Fibroblast of skin of right quadriceps (primary cell): ENCODE measurements at places on chromosomes 12 and 14.

DNA sequence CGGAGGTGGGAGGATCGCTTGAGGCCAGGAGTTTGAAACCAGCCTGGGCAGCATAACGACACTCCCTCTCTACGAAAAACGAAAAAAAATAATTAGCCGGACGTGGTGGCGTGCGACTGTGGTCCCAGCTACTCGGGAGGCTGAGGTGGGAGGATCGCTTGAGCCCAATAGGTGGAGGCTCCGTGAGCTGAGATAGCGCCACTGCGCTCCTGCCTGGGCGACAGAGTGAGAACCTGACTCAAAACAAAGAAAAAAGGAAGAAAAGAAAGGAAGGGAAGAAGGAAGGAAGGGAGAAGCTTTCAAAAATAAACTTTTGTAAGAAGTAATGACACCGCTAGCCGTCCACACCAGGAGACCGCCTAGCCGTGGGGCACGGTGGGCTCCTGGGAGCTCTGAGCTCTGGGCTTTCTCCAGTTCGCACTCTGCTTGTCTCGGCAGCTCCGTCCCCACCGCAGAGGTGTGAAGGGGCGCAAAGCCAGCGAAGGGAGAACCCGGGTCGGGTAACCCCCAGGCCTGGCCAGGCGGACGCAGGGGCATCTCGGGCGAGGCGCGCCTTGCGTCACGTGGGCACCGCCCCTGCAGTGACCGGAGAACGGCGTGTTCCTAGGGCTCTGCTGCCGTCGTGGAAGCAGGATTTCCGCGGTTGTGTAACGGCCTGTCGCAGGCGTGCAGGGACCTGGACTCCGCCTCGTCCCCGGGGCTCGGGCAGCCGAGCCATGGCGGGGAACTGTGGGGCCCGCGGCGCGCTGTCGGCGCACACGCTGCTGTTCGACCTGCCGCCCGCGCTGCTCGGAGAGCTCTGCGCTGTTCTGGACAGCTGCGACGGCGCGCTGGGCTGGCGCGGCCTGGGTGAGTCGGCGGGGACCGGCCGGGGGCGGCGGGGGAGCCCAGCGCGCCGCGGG lies at the start of gene IRAK3:
TSS of gene IRAK3 (plus strand) at position 631 of the 902 bp plus-strand sequence. CDS start at position 717, 86 bp downstream.
- peak; percentile 32 for DNase-seq

DNA sequence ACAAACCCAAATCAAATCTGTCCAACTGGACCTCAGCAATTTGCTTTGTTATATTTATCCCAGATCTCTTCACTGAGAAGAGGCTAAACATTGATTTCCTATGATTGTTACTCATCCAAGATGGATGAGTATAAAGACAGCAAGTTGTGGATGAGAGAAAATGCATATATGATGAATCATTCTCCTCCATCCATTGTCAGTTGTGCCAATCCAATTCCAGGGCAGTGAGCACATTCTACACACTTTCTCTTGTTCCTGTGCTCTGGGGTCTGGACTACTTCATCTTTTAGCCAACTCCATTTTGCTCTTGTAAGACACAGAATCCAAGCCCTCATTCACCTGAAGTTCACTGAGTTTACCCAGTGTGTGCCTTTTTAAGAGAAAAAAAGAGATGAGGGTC lies 105.7 kb downstream of the GCH1 start:
- DNase-seq: peak; percentile 85

DNA sequence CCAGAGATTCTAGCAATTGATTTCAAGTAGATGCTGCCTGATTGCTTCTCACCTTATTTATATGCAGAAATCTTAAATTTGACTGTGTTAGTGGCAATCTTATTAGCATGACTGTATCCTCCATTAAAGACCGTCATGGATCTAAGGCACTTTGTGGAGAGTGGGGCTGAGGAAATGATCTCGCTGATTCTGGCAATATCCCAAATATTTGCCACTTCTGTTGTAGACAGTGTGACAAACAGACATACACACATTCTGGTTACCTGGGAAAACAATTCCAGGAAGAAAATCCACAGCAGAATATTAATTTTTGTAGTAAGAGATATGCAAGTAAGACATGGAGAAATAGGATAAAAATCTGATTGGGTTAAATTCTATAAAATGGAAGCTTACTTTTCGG lies 269.0 kb upstream of the G2E3 start:
- DNase-seq: no peak

- no peak for DNase-seq
Measured at GRCh38 chr14:74855945-74856344, 20.0 kb downstream of the PROX2 start.

- no peak for DNase-seq
Measured at GRCh38 chr14:71416392-71416791, 509.1 kb downstream of the PCNX1 start.

DNA sequence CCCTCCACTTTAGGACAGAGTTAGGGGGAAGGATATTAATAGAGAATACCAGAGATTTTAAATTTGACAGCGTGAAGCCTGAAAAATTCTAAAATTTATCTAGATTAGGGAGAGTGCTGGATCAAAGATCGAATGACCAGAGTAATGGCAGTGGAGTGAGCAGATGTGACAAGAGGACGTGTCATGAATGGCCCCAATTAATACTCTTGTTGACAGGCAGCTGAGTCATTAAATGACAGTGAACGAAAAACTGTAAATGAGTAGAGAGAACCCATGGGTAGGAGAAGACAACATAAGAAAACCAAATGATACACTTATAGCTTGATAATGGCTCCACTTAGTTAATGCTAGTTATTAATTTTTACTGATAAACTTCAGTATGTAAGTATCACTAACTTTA lies 73.9 kb upstream of the PLEKHA5 start:
- DNase-seq: no peak

DNA sequence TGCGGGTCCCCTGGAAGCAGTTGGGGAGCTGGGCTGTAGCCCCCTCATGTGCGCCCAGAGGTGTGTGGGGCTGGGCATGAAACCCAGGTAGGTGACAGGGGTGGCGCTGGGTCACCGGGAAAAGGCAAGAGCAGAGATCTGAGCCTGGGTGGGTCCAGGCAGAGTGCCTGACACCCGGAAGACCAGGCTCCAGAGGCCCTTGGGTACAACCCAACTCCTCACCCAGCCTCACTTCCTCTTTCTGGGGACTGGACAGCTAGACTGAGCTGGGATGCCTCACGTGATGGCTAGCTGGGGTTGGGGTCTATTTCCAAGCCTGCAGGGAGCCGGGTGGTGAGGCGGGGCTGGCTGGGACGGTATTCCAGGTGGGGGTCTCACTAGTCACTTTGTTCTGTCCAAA lies 16.3 kb upstream of the CYP46A1 start:
- DNase-seq: no peak

GRCh38 chr12:131035245-131035681 lies 81.6 kb downstream of the ADGRD1 start:
- DNase-seq: no peak

DNA sequence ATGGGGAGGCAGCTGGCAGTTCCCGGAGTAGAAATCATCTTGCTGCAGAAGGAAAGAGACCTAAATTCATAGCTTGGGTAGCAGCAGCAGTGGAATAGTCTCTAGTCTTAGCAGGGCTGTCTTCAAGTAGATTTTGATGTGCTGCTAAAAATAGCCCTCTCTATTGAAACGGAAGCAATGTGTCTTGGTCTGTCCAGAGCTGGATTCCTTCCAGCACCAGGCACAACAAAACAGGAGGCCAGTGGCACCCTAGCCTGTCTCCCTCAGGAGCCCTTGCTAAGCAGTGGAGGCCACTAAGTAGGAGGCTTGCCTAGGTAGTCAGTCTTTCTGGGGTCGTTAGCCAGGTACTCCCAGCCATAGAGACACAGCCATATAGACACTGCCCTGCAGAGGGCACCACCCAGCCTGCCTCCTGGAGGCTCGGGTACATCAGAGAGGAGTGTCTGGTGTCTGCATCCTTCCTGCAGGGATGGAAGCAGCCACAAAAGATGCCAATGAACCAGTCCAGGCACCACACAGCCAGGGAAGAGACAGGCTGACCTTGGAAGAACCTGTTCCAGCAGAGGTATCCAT lies 97.5 kb downstream of the CRACR2A start:
- peak; percentile 11 for DNase-seq

GRCh38 chr12:19003987-19004619 lies 125.4 kb upstream of the PLEKHA5 start:
- no peak for DNase-seq

- no peak for DNase-seq
Measured at GRCh38 chr12:95481072-95481471, 7.1 kb downstream of the METAP2 start.

DNA sequence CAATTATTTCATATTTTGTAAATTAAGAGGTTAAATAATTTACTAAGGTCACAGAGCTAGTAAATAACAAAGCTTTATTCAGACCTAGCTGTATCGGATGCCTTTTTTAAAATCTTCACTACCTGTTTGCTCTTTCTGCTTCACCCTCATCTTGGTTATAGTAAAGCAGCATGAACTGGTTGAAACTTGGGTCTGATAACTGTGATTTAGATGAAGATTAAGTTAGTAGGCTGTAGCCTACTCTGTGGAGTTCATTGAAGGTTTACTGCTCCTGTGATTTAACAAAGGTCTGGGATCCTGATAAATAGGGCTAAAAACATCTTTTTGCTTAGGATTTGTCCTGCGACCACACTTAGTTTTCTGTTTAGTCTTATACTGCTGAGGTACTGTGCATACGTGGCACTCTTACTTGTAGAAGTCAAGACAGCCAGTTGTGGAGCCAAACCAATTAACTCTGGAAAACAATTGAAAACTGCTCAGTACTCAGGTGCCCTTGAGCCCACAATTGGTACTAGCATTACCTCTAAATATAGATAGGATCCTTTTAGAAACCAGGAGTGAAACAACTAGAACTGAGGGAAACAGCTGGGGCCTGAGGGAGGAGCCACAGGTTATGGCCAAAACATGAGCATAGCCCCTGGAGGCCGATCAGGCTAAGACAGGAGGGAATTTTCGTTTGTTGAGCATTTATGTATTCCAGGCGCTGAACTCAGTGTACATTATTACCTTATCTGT lies 2.3 kb downstream of the SPATS2 start:
- peak; percentile 30 for DNase-seq

DNA sequence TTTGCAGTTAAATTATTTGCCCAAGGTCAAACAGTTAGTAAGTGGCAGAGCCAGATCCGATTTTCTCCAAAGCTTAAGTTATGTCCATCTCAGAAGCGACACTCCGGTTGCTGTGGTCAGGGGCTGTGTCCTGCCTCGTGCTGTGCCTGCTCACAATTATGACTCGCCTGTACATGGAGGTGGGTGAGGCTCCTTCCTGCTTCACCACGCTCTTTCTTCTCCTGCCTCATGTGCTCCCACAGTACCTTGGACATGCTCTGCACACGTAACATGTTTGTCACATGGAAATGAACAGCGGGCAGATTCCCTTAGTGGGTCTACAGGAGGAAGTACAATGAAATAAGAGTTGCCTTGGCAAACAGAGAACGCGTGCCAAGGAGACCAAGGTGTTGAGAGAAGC lies 62.2 kb upstream of the CCND2 start:
- DNase-seq: no peak

DNA sequence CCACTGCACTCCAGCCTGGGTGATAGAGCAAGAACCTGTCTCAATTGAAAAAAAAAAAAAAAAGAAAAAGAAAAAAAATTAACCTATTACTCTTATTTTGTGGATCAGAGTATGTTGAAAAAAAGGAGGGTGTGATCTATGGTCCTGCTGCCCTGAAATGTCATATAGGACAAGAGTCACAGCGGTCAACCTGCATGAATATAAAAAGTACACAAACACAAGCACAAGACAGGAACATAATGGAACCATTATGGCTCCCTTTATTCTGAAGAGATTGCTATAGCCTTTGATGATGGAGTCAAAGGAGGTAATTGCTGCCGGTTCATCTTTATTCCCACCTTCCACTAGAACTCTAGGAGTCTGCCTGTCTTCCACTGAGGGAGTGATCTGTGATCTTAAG lies 96.9 kb downstream of the NTN4 start:
- DNase-seq: no peak

- DNase-seq: peak; percentile 54
Measured at GRCh38 chr12:48000878-48001504, 3.3 kb downstream of the COL2A1 start.

DNA sequence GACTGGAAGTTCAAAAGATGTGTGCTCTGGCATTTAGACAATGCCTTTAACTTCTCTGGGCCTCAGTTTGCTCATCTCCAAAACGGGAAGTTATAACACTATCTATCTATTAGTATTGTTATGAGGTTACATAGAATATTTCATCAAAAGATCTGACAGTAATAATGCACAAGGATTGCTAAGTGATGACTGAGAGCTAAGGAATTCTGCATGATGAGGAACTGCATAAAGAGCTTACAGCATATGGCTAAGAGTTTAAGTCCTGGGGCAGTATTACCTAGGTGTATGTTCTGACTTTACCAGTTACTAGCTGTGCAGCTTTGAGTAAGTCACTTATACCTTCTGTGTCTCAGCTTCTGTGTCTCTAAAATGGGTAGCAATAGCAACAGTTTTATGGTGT lies 160.1 kb upstream of the TMPO start:
- DNase-seq: peak; percentile 57

DNA sequence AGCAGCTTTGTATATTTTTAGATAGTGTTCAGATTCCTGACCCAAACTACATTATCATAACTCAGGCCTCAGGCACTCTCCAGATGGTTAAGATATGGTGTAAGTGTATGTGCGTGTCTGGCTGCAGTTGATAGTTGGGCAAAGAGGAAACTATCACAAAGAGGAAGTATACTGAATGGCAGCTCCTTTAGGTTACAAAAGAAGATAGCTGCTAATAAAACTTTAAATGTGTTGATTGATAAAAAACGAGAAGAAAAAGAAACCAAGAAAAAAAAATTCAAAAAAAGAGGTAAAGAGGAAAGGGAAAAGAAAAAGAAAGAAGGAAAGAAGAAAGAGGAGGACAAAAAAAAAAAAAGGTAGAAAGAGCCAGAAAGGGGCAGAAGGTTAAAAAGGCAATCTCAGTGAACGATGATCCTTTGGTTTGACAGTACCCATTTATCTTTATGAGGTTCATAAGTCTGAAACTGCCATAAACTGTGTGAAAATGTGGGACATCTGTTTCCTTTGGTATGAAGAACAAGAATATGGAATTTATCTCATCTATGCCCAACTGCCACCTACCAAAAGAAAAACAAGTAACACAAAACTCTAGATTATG lies 42.2 kb downstream of the TAOK3 start:
- peak; percentile 42 for DNase-seq

GRCh38 chr12:126747530-126748149 lies 1519.3 kb upstream of the TMEM132C start:
- peak; percentile 3 for DNase-seq

GRCh38 chr14:102539544-102540314 lies 30.2 kb upstream of the ANKRD9 start:
- peak; percentile 92 for DNase-seq

DNA sequence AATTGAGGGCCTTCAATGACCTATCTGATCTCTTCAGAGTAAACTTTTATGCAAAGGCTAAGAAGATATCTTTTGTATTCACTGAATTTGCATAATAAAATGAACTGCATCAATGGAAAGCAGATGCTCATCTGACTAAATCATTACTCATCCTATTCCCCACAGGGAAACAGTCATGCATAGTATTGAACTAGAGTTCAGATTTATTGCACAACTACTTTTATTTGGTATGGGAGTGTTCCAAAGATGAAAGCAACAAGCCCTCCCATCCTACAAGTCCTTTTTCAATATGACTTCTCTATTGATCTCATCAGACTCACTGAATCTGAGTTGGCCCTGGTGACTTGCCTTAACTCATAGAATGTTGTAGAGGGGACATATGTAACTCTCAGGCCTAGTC lies 159.8 kb downstream of the KITLG start:
- peak; percentile 96 for DNase-seq
